ELF-1 (cell line): ENCODE measurements at places on chromosomes 7 and 10.

GRCh38 chr7:69804962-69805361, 206.7 kb downstream of the AUTS2 start:
- no peak for DNase-seq

DNA sequence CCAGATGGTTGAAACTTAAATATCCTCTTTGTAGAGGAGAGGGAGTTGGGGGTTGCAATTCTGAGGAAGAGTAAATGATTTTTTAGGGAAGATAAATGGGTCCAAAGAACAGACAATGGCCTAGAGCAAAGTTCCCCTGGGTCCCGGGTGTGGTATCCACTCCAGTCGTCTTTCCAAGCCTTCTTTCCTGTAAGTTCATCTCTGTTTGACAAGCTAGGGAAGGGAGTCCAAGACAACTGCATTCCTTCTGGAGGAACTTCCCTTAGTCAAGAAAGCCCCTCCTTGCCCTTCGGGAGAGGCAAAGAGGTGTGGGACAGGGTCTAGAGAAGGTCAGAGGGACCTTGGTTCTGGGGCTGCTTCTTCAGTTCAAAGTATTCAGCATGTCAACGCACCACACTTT, 33.4 kb downstream of the C10orf71 start:
- no peak for DNase-seq

GRCh38 chr7:84701524-84702306, 485.1 kb downstream of the SEMA3D start:
- DNase-seq: peak; percentile 52

DNA sequence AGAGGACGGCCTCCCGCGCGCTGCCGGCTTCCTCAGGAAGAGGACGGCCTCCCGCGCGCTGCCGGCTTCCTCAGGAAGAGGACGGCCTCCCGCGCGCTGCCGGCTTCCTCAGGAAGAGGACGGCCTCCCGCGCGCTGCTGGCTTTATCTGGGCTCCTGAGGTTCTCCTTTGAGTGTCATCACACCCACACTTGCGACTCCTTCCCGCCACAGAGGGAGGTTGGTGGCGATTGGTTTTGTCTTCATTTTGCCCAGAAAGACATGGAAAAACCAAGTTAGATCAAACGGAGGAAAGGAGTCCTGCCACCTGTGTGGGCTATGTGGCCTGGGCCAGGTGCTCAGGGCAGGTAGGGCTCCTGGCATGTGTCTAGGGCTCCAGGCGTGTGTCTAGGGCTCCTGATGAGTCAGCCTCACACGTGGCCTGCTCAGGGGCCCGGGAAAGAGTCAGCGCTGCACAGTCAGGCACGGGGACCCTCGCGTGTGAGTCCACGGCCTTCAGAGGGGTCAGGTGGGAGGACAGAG, 138.0 kb downstream of the VIPR2 start:
- DNase-seq: no peak

DNA sequence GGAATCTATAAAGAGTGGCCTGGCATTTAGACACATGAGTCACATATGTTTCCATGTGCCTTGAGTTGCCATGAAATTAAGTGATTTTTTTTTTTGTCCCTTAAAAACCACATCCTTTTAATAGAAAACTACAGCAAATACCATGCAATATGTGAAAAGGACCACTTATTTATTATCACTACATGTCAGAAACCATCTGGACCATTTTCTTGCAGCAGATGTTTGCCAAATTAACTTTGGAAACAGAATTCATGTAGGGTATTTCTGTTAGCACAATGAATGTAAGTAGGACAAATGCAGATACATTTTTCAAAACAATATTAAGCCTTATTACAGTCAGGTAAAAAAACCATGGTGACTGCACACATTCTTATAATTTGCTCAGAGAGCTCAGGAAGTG, 230.6 kb downstream of the REEP3 start:
- no peak for DNase-seq

- DNase-seq: no peak
These were observed 60.7 kb downstream of the ZRANB1 start for GRCh38 chr10:125002423-125003145.

GRCh38 chr7:101085162-101085964, at the start of gene TRIM56:
TSS of gene TRIM56 (plus strand) at chr7:101085481. CDS start at chr7:101087313, 1,832 bp downstream.
- DNase-seq: peak; percentile 96

GRCh38 chr10:31751738-31752080, 176.9 kb downstream of the ARHGAP12 start:
- no peak for DNase-seq

DNA sequence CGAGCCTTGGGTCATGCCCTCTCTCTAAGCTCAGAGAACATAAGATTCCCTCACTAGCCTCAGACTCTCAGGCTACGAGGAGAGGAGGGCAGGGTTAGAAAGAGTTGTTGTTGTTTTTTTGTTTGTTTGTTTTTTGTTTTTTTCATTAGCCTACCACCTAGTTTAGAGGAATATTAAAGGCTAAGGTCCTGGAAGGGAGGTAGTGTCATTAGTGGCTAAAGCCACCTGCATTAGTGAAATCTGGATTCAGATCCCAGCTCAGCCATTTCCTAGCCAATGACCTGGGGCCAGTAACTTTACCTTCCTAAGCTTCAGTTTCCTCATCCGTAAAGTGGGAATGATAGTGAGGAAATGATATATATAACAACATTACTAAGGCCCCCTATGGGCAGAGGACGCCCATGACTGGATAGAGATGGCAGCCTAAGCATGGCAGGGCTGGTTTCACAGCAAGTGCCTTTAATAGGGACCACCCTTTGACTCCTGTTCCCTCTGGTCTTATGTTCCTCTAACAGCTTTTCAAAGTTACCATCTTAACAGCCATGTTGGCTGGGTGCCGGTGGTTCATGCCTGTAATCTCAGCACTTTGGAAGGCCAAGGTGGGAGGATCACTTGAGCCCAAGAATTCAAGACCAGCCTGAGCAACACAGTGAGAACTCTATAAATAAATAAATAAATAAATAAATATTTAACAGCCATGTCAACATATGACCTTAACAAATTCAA, 5.1 kb downstream of the DDIT4 start:
- no peak for DNase-seq

DNA sequence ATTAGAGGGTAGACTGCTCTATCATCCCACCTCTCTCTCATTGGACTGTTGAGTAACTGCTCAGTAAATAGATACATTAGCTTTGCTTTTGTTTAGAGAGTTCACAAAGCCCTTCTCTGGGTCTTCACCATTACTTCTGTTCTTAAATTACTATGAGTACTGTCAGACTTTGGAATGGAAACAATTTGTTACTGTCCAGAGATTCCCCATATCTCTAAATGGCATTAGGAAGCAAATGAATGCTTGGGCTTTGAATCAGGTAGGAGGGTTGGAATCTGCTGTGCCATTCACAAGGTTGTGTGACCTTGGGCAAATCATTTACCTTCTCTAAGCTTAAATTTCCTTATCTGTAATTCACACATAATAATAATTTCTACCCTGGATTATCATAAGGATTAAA, 541.0 kb upstream of the FZD8 start:
- DNase-seq: no peak

DNA sequence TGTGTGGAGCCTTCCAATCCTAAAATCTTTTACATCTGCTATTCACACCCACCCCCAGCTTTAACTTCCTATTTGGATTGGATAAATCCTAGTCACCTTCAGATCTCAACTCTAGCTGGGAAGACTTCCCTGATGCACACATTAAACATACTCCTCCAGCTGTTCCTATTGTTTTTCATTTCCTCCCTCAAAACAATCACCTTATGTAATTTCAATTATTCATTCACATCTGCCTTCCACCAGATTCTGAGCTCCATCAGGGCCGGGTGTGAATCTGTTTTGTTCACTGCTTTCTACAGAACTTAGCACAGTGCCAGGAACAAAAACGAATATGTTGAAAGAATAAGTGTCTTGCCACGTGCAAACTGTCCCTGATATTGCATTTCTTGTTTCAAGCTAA, 497.4 kb downstream of the PLXDC2 start:
- DNase-seq: no peak

DNA sequence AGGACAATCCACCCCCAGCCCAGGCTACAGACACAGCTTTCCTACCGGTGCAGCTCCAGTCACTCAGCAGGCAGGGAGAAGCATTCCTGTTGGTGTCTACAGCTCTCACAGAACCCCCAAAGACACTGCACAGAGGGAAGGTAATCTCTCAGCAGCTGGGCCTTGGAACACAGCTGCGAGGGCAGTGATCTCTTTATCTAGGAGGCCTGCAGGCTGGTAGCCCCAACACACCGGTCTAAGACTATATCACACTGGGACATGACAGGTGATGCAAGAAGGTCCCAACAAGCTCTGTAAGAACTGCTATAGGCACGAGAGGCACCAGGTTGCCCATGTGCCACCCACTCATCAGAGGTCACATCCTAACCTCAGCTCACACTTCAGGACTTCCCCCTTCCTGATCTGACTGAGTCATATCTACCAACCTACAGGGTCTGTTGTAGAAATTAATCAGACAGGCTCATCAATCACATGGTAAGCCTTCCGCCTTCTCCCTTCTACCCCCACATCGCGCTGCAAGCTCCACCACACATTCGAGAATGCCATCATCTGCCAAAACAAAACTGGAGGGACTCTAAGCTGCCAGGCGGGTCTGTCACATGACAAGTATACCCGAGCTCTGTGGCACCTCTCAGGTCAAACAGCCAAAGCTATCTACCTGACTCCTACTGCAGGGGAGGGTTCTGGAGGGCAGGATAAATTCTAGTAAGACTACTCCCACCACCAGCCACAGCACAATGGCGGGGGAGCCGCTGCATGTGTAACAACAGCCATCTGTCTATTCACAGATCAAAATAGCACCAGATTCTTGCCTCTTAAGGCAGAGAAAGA, 26.1 kb downstream of the FAM53B start:
- no peak for DNase-seq

DNA sequence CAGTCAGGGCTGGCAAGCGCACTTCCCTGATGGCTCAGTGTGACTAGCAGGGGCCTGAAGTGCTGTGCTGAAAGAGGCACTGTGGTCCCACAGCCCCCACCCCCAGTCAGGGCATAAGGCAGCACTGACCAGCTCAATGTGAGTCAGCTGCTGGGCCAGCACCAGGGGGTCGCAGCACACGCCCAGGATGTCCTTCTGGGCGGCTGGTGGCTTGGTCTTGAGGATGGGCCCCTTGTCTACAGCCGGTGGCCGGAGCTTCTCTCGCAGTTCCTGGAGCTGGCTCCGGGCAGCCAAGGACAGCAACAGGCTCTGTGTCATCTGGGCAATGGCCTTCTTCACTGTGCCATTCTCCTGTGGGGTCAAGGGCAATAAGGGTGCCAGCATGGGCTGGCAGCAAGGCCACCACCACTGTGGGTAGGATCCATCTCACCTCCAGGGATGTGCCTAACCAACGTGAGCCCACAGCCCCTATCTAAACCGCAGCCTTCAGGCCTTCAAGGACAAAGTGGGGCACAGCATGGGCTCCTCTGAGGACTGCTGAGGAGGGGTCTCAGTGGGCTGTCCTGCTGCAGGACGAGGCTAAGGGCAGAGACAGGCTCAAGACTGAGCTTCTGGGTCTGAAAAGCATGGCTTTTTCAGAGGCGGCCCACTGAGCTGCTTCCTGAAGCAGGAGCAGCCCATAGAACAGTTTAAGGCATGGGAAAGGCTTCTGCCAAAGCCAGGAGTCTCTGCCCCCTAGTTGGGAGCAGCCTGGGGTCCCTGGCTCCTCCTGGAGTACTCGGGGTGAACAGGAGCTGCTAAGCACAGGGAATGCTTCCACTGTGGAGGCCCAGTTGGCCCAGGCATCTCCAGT, 62.5 kb downstream of the CSGALNACT2 start:
- no peak for DNase-seq

DNA sequence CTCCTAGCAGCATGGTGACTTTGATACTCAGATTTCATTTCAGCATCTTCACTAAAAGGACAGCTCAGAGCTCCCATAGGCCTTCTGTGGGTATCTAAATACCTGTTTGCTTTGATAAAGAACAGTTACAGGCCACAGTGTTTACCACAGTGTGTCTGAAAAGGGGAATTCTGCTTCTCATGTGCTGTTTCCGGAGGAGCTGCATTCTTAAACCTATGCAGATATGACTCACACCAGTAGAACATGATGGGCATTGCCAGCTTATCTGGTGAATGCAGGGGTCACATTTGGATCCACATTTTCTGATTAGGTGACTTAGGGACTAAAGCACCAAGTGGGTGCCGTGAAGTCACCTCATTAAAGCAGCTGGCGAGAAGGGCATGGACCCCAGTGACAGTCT, 52.6 kb downstream of the TRRAP start:
- DNase-seq: no peak

- DNase-seq: no peak
These were observed 48.1 kb downstream of the FAM13C start for GRCh38 chr10:59314268-59314667.

DNA sequence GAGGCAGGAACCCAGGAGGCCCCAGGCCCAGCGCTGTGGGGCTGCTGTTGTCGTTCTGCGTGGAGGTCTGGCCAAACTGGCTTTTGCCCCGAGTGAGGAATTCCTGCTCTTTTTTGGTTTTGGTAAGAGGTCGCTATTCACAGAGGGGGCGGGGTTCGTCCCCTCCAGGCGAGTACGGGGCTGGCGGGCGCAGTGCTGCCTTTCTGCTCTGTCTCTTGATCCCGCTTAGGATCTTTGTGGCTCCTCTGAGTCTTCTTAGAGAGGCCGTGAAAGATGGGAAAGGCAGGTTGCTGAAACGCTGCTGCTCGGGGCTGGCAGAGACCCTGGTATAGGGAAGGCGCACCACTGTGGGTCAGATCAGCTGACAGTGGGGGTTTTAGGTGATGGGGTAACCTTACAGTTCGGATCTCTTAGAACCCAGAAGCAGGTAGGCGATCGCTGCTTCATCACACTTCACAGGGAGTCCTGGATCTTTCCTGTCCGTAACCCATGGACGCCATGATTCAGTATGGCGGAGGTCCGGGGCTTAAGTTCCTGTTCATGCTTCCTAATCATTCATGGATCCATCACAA, 136.7 kb downstream of the KIF20B start:
- peak; percentile 54 for DNase-seq

DNA sequence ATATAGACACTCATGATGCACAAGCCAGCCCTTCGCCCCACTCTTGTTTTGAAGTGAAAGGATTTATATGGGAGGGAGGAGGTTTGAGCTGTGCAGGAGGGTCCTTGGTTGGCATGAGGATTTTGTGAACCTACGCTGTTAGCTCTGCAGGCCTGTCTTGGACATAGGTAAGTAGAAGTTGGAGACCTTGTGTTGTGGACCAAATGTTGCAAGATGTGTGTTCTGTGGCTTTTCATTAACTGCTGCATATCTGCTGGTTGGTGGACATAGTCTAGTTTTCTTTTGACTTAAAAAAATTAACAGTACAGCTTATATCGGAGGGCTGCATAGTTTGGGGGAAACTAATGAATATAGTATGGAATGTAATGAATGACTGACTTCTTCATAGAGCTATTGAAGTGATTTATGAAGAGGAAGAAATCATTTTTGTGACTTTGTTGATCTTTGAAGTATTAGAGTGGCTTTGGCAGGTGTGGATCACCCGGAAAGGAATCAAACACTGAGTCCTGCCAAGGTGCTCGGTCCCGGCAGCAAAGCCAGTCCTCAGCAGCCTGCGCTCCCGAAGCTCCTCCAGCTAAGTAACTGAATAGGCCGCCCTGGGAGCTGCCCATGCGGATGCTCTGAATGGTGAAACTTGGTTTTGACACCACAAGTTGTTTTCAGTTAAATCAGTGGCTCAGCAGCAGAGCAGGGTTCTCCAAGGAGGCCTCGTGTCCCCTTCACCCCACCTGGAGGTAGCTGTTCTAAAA, 3.2 kb downstream of the MGMT start:
- DNase-seq: no peak

- no peak for DNase-seq
These were observed 540.7 kb downstream of the DNAJB6 start for GRCh38 chr7:157877298-157878090.

GRCh38 chr10:22767859-22768258, 53.5 kb upstream of the PIP4K2A start:
- no peak for DNase-seq

GRCh38 chr10:128000471-128001362, 93.8 kb downstream of the PTPRE start:
- no peak for DNase-seq
